Panc1 (cell line): ENCODE measurements at places on chromosomes 1 and 21. TPM values are rescaled to one million over a fixed set of nuclear protein-coding genes. Genes with fewer than 3 reads are reported as not detected.

DNA sequence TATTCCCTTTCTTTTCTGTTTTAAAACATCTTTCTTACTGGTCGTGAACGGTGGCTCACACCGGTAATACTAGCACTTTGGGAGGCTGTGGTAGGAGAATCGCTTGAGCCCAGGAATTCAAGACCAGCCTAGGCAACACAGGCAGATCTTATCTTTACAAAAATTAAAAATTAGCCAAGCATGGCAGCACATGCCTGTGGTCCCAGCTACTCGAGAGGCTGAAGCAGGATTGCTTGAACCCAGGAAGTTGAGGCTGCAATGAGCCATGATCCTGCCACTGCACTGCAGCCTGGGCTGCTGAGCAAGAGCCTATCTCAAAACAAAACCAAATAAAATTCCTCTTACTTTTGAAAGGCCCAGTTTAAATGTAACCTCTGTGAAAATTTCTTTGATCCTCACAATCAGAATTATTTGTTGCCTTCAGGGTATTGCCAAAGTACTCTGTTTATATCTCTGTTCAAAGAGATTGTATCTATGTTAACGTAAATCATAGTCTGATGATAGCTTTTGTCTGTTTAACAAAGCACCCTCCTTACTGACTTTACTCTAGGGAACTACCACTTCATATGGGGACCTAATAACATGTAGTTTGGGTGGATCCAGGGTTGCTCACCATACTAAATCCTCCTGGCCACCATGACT lies 71.6 kb downstream of the RERE start:
- DNase-seq, result no peak

- DNase-seq, result no peak
Observed at GRCh38 chr1:204697893-204698292, 12.4 kb upstream of the LRRN2 start.

- DNase-seq, result no peak
Observed at GRCh38 chr1:33918368-33918767, 54.5 kb downstream of the HMGB4 start.

DNA sequence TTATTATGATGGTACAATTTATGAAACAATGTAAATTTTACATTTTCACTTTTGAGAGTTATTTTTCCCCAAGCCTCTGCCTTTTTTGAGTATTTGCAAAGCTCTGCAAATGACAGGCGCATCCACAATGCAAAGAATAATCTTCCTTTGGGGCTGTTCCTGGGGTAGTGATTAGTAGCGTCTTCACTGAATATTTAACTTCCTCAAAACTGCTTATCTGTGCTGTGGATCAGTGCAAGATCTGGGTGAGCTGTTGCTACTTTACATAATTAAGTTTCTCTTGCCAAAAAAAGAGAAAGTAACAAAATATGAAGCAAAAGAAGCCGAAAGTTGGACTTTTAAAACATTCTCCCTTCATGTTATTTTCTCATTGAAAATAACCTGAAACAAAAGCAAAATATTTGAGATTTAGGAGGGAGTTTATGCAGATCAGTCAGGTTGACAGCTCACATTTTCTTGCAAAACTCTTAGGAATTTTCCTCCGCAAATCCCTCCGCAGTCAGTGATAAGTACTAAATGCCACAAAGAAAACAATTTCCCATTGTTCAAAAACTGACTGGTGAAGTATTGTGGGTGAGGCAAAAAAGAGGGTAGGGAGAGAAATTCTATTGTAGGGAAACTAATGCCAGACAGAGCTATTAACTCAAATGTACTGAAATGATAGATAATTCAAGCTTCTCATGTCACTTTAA lies 276.4 kb upstream of the B3GALT2 start:
- DNase-seq, result no peak

DNA sequence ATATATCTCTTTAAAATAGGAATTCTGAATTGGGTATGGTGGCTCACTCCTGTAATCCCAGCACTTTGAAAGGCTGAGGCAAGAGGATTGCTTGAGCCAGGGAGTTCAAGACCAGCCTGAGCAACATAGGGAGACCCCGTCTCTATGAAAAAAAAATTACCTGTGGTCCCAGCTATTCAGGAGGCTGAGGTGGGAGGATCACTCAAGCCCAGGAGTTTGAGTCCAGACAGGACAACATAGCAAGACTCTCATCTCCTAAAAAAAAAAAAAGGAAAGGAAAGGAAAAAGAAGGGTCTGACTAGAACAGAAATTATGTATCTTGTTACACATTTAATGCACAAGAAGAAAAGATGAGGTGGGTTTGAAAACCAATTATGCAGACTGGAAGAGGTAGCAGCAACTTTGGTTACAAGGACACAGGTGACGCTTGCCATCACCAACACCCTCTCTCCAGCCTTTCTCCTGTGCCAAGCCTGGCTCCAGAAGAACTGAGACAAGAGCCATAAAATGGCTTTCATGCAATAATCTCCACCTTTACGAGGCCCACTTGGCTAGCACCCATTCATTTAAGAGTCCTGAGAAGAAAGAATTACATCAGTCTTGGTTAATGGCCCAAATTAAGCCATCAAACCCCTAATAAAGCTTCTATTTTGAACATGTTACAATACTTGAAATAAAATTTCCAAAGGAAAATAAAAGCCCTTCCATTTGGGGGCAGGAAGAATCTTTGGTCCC lies 4.8 kb upstream of the SELENBP1 start:
- DNase-seq, result no peak

GRCh38 chr1:2190491-2190976 lies 4.0 kb downstream of the FAAP20 start:
- DNase-seq, result no peak

DNA sequence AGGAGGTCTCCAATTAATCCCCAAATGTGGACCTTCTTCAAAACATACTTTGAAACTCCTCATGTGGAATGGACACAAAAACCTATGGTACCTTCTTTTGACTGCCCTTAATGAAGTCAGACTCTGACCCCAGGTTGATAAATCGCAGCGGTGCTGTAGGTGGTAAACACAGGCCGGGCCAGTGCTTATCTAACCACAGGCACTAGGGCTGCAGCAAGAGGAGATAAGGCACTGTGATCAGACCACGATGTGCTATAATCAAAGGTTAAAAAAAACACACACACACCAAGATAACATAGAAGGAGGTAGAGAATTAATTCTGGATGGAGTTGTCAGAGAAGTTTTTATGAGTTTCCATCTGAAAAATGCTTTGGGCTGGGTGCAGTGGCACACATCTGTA lies 52.3 kb upstream of the SIPA1L2 start:
- DNase-seq, result no peak

- no peak for DNase-seq
Observed at GRCh38 chr1:25066731-25067517, 136.8 kb upstream of the RUNX3 start.

DNA sequence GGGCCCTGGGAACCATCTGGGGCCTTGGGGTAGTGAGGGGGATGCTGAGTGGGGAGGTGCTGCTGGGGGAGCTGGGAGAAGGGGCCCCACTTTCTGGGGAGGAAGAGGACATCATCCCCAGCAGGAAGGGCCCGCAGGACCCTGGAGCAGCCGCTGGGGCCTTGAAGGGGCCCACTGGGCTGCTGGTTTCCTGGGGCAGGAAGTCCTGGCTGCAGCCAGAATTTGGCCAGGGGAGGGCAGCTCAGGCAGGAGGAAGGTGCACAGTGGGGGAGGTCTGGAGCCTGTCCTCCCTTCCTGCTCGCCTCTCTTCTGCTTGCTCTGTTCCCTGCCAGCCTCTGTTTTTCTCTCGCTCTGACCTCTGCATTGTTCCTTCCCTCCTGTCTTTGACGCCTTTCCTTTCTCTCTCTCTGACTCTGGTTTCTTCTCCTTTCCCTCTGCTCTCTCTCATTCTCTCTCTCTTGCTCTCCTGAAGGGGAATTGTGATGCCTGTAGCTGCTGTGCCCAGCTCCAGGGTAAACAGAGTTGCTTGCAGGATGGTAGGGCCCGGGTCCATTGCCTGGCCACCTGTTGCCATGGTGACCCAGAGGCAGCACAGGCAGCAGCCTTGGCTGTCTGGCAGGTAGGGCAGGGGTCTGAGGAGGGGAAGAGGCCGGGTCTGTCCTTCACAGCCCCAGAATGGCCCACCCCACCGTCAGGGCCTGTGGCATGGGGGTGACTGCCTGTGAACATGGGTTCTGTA lies 23.9 kb downstream of the ACOT11 start:
- no peak for DNase-seq

DNA sequence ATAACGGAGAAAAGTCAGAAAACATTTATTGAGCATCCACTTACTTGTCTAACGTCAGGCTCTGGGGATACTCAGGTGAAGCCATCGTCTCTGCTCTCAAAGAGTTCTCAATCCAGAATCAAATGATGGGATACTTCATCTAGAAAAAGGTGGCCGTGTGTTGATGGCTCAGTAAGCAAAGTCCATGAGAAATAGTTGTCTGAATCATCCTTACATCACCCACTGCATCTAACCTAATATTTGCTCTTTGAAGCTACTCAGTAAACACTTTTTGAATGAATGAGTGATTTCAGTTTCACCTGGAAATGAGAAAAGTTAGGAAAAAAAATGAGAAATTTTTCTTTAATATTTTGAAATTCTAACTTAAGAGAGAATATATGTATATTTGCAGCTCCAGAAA lies 155.3 kb upstream of the PKN2 start:
- DNase-seq, result no peak

- no peak for DNase-seq
Observed at GRCh38 chr1:85836736-85837135, 128.5 kb upstream of the ZNHIT6 start.

DNA sequence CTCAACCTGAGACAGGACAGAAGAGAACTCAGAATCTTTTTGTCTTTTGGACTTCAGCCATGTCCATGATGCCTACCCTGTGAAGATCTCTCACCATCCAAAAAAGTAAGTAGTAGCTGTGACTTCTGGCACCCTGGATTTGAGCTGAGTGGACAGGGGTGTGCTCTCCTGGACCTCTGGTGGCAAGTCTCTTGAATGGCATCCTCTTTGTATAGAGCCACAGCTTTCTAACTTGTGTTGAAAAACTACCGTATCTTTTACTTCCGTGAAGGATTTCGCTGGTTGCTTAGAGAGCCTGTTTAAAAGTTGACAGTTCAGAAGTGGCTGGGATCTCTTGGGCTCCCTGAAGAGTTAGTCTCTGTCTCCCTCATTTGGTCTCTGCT lies 1.8 kb downstream of the MFN2 start:
- no peak for DNase-seq

DNA sequence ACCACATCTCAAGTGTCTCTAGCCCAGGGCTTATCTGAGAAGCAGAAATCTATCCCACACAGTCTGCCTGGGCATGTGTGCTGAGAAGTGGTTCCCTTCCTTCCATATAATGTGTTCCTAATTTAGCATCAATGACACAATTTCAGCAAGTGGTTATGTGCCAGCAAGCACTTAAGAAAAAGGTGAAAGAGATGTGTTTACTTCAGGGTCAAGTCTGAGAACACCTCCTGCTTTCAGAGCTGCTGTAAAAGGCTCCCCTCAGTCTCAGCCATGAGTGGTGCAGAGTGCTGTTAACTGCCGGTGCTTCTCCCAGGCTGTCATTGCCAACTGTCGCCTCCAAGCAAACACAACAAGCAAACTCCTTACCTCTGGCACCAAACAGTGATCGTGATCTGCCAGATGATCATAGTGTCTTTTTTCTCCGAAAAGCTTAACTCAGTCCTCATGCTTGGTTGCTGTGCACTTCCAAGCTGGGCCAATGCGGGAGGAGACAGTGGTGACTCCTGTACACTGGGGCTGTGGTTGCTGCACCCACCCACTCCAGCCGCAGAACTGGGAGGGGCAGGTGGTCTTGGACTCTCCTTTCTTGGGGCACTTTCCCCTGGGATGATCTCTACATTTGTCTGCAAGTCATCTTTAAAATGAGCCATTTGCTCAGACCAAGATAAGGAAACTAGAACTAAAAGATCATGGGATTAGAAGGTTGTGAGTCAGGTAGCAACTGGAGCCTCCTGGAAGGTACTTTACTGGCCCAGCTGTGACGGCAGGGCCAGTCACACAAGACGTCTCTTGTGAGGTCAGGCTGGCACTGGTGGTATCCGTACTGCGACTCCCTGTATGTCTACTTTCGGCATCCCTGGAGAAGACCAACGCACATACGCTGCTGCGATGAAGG lies 32.4 kb downstream of the ATP1A1 start:
- no peak for DNase-seq

DNA sequence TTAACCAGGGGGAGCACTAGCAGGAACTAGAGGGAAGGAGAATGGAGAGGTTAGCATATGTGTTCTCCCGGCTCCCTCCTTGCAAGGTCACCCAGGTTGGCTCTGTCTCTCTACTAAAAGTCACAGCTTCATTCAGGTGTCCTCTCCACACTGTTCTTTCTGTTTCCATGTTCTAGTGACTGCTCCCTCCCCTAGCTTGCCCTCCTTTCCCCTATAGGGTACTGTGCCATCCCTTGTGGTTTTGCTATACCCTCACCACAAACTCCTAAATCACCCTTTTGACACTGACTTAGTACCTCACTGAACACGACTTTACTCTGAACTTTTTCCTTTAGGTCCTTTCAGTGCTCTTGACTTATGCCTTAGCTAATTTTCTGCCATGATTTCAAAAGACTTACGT lies 389.3 kb downstream of the ST6GALNAC3 start:
- no peak for DNase-seq

- DNase-seq, result no peak
Observed at GRCh38 chr1:6414881-6415626, 4.7 kb downstream of the HES2 start.

GRCh38 chr1:7616076-7616832 lies 154.8 kb upstream of the VAMP3 start:
- no peak for DNase-seq

Gene DYRK3
- total RNA-seq, result 12.0 TPM

Gene CATSPERE
- 0.31 TPM for total RNA-seq

Gene TSSK3
- 3.6 TPM for total RNA-seq

Gene IL10
- not detected for total RNA-seq

Gene VWA5B1
- not detected for total RNA-seq

Gene PRDM16
- total RNA-seq, result 22.3 TPM
